Adipocyte (in vitro differentiated cells): ENCODE measurements at places on chromosomes 1 and 21.

GRCh38 chr1:110174961-110175360 lies 24.7 kb downstream of the SLC6A17 start:
- DNase-seq: peak; percentile 34

DNA sequence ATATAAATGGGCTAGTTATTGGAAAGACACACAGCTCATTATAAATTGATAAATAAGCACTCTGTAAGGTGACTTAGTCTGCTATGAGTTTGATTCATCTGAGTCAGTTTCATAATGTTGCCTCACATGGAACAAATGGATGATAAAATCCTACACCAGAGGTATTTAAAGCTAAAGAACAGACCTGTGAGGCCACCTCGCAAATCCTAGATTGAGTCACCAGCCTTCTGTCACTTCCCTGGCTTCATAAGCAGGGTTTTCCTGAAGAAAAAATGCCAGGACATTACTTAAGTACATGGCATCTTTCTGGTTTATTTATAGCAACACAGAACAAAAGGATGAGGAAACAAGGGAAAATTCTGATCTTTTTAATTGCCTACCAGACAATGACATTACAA lies 18.4 kb downstream of the CD2 start:
- peak; percentile 44 for DNase-seq

GRCh38 chr1:193110246-193110645 lies 5.0 kb upstream of the GLRX2 start:
- no peak for DNase-seq

GRCh38 chr1:13583595-13583965 lies at the start of gene PDPN:
Gene PDPN (plus strand): TSS chr1:13583832. CDS start chr1:13584034, 202 bp downstream.
- DNase-seq: no peak

DNA sequence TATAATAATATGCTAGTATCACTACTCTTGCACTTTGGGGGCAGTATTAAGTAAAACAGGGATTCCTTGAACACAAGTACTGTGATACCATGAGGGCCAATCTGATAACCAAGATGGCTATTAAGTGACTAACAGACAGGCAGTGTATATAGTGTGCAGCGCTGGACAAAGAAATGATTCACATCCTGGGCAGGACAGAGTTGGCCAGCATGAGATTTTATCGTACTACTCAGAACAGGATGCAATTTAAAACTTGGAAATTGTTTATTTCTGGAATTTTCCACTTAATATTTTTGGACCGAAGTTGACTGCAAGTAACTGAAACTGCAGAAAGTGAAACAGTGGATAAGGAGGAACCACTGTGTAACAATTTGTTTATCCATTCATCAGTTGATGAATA lies 74.6 kb downstream of the DNTTIP2 start:
- peak; percentile 87 for DNase-seq
